ENCODE measurements at places on chromosomes 5 and 9.

GRCh38 chr9:93456504-93456903 lies 3.1 kb upstream of the FAM120AOS start:
- DNase-seq: no peak

GRCh38 chr5:115583474-115583873 lies 18.8 kb downstream of the TICAM2 start:
- DNase-seq: no peak

DNA sequence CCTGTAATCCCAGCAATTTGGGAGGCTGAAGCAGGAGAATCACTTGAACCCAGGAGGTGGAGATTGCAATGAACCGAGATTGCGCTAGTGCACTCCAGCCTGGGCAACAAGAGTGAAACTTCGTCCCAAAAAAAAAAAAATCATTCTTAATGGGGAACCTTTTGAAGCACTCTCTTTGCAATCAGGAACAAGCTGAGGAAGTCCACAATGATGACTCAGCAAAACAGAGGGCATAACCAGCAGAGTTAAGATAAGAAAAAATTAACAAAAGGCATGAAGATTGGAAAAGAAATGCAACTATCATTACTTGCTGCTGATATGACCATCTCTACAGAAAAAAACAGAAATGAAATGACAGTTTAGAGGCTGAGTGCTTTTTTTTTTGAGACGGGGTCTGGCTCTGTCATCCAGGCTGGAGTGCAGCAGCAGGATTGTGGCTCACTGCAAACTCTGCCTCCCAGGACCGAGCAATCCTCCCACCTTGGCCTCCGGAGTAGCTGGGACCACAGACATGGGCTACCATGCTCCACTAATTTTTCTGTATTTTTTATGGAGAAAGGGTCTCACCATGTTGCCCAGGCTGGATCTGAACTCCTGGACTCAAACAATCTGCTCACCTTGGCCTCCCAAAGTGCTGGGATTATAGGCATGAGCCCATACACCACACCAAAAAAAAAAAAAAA lies 88.0 kb downstream of the FNBP1 start:
- DNase-seq: no peak

DNA sequence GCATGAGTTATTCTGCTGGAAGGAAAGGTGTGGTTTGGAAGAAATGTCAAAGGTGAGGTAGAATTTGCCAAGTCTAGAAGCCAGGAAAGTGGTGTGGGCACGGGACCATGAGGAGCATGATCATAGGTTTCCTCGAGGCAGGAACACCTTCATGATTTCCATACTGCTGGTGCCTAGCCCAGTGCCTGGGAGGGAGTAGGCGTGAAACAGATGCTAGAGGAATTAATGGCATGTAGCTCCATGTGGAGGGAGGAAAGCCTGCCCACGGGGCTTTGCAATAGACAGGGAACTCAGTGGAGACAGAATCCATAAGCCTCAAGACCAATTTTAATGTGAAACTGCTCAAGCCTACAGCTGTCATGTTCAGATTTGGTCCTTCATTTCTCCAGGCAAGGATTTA lies 35.1 kb downstream of the TTLL11 start:
- DNase-seq: no peak
